ENCODE measurements at places on chromosomes 12 and 14.

GRCh38 chr14:76056128-76056527 is 70.6 kb downstream of the IFT43 start:
- DNase-seq: no peak

DNA sequence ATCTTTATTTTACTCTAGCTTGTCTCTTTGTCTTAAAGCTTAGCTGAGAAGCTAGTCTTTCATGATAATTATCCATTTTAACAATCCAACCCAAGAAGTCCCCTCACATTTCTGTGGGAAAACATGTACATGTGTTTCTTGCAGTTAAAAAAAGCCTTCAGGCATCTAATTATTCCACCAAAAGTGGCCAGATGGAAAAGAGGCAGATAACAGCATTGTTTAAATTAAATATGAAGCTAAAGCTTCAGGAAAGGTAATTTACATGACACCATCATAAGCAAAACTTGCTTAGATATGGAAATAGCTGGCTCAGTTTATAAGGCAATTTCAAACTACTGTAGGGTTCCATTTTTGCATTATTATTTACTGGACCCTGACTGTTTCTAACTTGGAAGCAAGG is 175.4 kb downstream of the UNC79 start:
- DNase-seq: peak; percentile 39

DNA sequence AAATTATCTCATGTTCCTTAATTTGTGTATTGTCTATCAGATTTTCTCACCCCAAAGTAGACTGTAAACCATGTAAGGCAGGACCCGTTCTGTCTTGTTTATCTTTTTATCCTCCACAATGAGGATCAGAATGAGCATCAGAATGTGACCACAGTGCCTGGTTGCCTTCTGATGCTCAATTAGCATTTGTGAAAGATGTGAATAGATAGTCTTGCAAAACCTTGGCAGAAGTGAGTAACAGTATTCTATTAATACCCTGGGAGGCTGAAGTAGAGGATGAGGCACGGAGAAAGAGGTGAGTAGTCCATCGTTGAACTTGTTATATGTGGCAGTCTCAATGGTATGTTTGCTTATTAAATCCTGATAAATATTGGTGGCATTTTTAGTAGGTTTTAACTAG is 781.4 kb downstream of the NRXN3 start:
- DNase-seq: no peak

GRCh38 chr14:68516342-68516741 is 276.5 kb downstream of the ZFP36L1 start:
- DNase-seq: no peak

DNA sequence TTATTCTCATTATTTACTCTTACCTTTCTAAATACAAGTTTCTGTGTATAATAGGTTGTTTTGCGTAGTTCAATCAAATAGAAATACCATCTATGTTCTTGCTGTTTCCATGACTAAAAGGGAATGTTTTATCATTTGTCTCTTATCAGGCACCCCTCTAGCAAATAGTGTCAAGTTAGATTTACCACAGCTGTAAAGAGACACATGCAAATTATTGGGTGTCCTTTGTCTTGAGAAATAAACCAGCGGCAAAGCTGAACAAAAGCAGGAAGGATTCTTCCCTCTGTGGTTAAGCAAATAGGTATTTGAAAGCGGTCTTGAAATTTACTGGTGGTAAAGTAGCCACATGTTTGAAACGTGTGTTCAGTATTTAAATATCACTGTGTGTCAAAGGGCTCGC is 405.9 kb downstream of the TMTC2 start:
- DNase-seq: no peak

DNA sequence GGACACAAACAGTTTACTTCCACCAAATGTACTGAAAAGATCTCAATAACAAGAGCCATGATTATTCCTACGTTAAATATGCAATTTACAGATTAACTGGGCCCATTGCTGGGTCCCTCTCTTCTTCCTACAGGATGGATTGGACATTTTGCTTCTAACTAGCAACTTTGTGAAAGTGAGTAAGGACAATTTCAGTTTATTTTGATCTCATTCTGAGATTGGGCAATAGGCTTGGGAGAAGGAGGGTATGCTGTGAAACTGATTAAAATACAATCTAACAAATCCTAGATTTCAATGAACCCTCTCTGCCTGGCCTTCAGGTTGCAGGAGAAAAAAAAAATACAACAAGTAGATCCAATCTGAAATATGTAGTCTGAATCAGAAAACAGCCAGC is 121.5 kb downstream of the PRKD1 start:
- no peak for DNase-seq

DNA sequence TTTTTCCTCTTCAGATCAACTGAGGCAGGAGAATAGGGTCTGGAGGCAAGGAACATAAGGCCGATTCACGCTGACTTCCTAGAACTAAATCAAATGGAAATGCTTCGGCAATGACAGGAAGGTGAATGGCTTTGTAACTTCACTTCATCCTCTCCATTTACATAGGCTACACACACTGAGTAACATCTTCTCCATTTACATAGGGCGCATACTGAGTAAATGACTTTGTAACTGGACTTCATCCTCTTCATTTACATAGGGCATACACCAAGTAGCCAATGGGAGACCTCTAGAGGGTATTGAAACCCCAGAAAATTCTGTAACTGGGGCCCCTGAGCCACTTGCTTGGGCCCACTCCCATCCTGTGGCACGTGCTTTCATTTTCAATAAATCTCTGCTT is 71.0 kb upstream of the CPSF6 start:
- DNase-seq: no peak

GRCh38 chr14:58215191-58215914 is 15.4 kb downstream of the ACTR10 start:
- DNase-seq: no peak

- no peak for DNase-seq
These were observed 6.6 kb downstream of the TPCN1 start for GRCh38 chr12:113227686-113228391.

- peak; percentile 30 for DNase-seq
These were observed 7.8 kb upstream of the DTX1 start for GRCh38 chr12:113048716-113049127.

- no peak for DNase-seq
These were observed 6.6 kb downstream of the PLBD1 start for GRCh38 chr12:14560904-14561574.

DNA sequence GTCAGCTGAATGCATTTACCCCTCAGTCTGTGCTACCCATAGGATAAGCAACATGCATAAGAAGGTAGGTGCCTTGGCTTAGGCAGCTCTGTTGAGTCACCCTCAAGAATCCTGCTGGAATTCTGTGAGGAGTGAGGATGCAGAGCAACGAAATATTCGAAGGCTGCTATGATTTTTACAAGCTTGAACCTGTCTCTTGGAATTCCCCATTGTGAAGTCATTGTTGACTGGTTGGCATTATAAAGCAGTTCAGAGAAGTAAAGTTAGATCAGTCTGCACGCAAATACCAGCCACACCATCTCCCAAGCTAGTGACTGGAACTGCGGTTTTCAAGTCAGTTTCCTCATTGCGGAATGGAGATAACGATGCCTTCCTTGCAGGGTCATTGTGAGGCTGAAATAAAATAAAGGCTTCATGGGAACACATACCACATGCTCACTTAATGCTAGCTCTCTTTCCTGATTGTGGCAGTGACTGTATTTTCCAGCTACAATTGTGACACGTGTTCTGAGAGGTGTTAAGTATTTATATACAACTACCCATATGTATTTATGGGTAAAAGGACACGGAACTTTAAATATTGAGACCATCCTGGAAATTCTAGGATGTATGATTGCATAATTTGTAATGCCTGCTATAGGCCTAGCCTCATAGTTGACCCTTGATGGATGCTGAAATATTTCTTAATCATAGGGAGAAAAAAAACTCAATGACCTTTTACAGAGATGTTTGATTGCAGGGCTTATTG is 96.7 kb downstream of the ETV6 start:
- DNase-seq: no peak

DNA sequence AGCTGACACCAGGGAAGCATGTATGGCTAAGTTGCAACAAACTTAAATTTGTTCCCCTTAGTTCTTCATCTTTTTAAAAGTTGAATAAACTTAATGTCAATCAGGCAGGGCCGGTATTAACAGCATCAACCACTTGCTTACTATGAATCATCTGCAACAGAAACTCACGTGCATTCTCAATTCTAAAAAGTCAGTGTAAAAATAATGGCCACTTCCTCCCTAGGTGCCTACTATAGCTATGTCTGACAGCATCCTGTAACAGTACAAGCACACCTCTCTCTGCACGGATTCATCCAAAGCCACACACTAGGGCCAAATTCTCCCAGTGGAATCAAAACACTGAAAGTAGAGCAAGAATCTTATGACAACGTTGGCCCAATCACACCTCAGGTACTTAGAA is 48.6 kb downstream of the PPP1R36 start:
- DNase-seq: no peak

DNA sequence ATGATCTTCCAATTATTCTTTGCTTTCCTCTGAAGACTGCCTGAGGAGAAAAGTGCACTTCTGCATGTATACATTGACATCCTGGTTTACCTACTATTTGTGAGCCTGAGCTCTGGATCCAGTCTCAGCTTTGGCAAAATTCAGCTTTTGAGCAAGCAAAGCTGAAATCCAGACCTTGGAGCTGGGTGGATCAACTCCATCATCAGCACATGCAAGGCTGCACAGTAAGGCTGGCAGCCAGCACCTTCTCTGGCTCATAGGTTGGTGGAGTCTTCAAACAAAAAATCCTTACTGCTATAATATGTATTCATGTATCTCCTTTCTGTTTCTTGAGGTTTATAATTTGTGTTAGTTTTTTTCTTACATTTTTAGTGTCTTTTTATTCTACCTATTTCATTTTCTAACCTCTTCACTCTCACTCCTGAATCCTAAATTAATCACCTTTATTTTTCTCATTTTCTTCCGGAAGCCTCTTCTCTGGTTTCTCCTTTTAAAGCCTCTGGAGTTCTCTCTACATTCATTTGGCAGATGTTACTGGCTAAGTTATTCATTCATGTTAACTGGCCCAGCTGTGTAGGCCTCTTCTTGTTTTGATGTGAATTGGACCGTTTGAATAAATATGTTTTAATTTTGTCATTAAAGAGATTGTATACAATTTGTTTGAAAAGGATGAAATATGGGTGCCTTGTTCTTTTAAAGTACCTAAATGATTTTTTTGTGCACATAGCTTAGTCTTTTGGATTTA is 224.8 kb downstream of the DACT1 start:
- no peak for DNase-seq
